ENCODE measurements at places on chromosomes 3 and 15.

DNA sequence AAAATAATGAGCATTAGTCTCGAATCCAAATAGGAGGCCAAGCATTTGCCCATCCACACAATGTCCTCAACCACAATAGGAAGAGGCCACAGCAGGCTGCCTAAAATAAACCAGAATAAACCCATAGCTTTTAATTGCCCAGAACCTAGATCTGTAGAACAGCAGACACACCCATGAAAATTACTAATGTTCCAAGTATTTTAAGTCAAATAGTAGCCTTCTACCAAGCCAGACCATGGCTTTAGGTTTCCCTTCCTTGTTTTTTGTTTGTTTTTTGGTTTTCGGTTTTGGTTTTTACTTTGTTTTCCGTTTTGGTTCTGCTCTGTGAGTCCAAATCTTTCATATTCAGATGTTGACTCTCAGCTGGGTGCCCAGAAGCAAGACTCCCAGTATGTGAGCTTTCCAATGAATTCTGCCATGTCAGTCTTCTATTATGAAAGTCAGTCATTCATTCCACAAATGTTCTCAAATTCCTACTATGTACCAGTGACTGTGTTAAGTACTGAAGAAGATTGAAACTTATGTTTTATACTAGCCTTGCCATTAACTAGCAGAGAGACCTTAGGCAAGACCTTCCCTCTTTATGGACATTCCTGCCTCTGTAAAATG, 57.8 kb upstream of the BOC start:
- no peak for DNase-seq

DNA sequence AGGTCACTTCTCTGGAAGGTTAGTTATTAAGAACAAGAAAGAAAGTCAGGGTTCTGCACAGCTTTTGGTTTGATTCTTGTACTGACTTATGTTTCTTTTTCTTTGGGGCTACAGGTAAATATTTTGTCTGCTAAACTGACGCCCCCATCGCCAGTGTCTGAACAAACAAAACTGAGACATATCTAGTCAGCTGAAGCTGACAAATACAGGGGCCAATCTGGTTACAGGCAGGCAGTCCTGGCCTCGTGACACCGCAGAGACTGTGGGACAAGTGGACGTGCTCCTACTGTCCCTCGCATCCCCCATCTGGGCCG, 4.6 kb upstream of the RPL14 start:
- DNase-seq = no peak

DNA sequence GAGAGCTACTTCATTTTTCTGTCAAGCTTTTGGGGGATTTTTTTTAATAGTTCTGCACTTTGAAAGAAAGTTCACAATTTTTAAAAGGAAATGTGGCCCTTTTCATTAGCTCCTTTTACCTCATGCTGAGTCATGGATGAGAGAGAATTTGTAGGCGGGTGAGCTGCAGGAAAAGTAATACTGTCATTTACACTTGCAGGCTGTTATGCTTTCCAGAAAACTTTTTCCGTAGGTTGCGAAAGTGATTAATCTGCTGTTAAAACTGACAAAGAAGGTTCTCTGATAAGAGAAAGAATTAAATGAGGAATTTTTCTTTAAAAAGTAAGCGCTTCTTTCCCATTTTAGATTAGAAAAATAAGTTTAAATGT, 430.2 kb downstream of the LPP start:
- DNase-seq = no peak

- DNase-seq = no peak
Observed at GRCh38 chr15:71547011-71547410, 263.3 kb upstream of the NR2E3 start.

GRCh38 chr3:192514081-192514753, 213.1 kb downstream of the FGF12 start:
- DNase-seq = no peak

- no peak for DNase-seq
Observed at GRCh38 chr3:122533931-122534334, 19.2 kb upstream of the KPNA1 start.

- DNase-seq = no peak
Observed at GRCh38 chr15:89109238-89109637, 21.0 kb downstream of the ABHD2 start.

DNA sequence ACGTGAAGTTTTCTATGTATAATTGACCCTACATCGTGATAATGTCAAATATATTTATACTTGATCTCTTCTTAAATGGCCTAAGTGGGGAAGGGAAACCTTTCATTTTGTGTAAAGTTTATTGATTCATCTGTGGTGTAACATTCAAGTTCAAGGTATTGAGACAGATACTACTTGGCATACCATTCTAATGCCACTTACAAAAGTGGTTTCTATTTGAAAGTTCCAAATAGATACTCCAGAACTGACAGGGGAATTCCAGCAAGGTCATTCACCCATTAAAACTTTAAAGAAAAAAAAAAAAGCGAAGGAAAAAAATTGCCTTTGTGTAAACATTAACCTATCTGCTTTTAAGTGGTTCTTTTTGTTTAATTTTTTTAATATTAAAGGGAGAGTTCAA, 45.3 kb upstream of the MAP3K13 start:
- DNase-seq = no peak

GRCh38 chr15:80887148-80887547, 102.5 kb downstream of the MESD start:
- no peak for DNase-seq

GRCh38 chr3:149713730-149714654, 38.3 kb downstream of the COMMD2 start:
- DNase-seq = no peak

- DNase-seq = no peak
Observed at GRCh38 chr3:196736670-196737374, 2.8 kb upstream of the PAK2 start.

DNA sequence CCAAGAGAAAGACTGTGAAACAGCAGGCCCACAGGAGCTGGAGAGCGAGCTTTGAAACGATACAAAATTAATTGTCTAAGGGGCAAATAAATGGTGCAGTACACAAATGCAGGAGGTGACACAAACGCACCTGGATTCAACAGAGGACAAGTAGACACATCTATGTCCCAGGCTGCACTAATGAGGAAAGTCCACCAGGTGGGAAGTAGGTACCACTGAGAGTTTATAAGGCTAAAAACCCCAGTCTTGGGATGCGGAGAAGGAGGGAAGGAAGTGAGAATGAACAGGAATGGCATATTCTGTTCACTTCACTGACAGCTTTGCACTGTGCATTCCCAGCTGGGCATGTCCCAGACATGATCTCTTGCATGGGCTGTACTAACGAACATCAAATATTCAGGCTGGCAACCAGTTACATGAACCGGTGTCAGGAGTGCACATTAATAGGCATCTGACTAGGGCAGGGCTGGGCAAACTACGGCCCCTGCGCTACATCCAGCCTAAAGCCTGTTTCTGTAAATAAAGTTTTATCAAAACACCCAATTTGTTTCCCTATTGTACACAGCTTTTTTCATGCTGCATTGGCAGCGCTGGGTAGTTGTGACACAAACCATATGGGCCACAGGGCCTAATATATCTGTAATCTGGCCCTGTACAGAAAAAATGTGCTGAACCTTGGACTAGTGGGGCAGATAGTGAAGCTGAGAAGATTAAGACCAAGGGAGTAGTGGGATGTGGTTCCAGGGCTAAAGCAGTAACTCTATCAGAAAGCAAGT, 107.0 kb downstream of the IGF2BP2 start:
- no peak for DNase-seq

GRCh38 chr3:50653937-50654595, 20.7 kb upstream of the DOCK3 start:
- DNase-seq = no peak

- no peak for DNase-seq
Observed at GRCh38 chr15:76905855-76906254, 715 bp upstream of the SCAPER start.

DNA sequence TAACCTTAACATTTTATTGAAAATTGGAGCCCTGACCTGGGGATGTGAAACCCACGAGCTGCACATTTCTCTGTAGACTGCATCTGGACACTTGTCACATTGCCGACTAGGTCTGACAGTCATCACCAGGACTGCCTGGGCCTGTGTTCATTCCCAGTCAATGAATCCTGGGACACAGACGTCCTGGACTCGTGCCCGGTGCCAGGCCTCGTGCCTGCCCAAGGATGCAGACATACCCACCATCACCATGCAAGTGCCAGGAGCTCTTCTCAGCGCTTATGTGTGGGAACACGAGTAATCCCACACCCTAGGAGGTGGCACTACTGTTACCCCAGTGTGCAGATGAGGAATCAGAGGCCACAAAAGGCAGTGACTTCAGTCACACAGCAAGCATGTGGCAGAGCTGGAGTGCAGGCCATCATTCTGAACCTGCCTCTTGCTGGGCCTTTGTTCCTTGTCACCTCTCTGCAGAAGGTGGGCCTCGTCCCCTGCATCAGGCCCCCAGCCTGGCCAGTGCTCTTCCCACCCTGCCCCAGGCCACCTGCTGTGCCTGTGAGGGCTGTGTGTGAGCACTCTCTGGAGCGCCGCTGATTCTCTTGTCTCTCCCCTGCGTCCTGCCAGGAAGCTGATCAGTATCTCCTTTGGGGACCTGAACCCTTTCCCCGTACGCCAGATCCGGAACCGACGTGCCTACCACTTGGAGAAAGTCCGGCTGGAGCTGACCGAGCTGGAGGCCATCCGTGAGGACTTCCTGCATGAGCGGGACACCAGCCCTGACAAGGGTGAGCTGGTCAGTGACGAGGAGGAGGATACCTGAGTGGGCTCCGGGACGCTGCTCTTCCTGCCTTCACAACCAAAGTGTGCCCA, 58.5 kb downstream of the ADAMTS7 start:
- DNase-seq = no peak

DNA sequence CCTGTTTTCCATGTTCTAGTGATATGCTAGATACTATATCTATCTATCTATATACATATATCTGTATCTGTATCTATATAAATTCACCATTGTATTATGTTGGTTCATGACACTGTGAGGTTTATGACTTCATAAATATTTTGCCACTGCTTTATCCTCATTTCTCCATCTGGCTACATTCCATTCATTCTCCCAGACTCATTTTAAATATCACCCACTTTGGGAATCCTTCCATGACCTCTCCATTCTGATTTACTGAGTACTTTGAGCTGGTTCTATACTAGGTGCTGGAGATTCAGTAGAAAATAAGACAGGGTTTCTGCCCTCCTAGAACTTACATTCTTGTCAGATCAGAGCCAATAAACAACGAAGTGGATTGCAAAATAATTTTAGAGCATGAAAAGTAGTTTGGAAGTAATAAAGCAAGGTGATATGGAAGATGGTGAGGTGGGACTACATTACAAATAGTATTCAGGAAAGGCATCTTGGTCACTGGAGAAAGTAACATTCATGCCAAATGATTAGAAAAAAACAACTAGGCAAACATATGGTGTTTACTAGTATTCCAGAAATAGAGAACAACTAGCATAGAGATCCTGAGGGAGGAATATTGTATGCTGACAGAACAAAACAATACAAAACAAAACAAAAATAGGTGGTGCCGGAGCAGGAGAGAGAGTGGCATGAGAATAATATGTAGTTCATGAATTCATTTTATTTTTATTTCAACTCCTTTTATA, 11.6 kb upstream of the PLSCR4 start:
- no peak for DNase-seq

DNA sequence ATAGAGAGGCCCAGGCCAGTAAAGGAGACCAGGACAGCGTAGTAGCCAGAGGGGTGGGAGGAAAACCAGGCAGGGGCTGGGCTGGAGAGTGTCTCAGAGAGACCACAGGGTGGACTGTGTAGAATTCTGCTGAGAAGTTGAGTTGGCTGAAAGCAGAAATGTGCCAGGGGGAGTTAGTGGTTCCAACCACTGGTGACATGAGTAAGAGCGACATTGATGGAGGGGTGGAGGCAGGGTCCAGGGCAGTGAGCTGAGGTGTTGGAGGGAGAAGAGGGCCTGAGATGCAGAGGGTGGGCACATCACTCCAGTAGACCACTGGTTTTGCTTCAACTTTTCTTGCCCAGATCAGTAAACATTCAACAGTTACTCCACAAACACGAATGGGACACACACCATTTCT, 106.5 kb downstream of the ASB7 start:
- DNase-seq = no peak

DNA sequence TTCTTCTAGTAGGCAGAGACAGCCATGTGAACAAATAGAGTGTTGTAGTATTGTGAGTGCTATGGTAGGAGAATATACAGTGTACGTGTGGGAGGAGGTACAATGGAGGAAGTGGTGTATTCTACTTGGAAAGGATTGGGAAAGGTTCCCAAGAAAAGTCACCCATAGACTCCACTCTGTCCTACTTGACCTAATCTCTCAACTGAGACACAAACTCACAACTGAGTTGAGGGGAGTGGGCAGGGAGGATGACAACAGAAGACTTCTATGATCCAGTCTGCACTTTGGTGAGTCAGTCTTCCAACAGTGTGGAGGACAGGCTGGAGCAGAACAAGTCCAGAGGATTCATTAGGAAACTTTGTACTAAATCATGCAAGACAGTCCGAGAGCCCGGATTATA, 28.8 kb upstream of the AQP9 start:
- no peak for DNase-seq

GRCh38 chr3:67635257-67635656, 19.2 kb downstream of the SUCLG2 start:
- DNase-seq = no peak

- no peak for DNase-seq
Observed at GRCh38 chr3:43759938-43760337, 69.2 kb downstream of the ABHD5 start.

DNA sequence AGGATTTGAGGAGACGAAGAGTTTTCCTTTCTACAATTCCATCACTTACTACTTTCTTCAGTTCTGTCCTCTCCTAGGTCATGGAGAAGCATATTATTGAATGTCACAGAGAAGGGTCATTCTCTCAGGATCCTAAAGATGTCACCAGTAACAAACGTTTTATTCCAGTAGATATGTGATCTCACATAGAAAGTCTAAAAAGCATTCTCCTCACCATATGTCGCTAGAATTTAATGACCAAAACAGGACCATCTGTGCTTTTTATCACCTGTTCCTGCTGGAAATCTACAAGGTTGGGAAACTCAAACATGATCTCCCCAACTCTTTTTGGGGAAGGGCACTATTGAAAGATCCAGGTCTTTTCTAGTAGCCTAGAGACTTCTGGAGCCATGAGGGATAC, 24.0 kb upstream of the FRMD5 start:
- no peak for DNase-seq

- no peak for DNase-seq
Observed at GRCh38 chr3:111936191-111936841, 42.5 kb upstream of the ABHD10 start.

GRCh38 chr3:82088749-82089148, 327.3 kb upstream of the GBE1 start:
- no peak for DNase-seq

DNA sequence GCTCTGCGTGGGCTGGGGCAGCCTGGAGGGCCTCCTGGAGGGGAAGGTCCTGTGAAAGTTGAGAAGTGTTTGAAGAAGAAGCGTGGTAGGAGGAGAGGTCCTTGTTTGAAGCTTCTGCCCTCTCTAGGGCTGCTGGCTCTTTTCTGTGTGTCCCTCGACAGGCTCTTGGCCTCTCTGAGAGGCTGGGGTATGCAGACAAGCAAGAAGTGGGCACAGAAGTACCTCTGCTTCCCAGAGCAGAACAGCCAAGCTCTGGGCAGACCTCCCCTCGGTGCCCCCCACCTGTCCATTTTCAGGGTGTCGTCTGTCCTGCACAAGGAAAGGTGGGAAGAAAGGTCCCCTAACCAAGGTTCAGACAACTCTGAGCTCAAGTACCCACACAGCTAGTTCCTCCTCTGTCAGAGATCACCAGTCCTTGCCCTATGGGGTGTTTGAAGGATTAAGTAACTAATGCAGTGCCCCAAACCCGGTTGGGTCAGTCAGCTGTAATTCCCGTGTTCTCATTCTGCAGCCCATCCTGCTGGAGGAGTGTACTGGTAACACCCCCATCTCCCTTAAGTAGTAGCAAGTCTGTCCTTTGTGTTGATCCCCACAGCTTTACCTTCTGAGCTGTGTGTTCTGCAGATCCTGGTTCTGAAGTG, 6.3 kb downstream of the CSK start:
- no peak for DNase-seq

- no peak for DNase-seq
Observed at GRCh38 chr15:39896101-39896500, 24.0 kb downstream of the GPR176 start.
